Stimulated activated CD8-positive, alpha-beta memory T cell treated with anti-CD3 and anti-CD28 coated beads, Interleukin-12 subunit alpha, Interleukin-12 subunit beta, amount 100 ng/mL, for 1 hour (primary cell): ENCODE measurements at places on chromosomes 12 and 14.

- no peak for DNase-seq
These were observed 26.3 kb downstream of the ITGA7 start for GRCh38 chr12:55681142-55682077.

- no peak for DNase-seq
These were observed 202.2 kb downstream of the MON2 start for GRCh38 chr12:62668782-62669181.

- no peak for DNase-seq
These were observed 4.5 kb downstream of the LRCOL1 start for GRCh38 chr12:132605892-132606291.

GRCh38 chr12:132282950-132283771 lies 46.2 kb downstream of the GALNT9 start:
- DNase-seq: no peak

DNA sequence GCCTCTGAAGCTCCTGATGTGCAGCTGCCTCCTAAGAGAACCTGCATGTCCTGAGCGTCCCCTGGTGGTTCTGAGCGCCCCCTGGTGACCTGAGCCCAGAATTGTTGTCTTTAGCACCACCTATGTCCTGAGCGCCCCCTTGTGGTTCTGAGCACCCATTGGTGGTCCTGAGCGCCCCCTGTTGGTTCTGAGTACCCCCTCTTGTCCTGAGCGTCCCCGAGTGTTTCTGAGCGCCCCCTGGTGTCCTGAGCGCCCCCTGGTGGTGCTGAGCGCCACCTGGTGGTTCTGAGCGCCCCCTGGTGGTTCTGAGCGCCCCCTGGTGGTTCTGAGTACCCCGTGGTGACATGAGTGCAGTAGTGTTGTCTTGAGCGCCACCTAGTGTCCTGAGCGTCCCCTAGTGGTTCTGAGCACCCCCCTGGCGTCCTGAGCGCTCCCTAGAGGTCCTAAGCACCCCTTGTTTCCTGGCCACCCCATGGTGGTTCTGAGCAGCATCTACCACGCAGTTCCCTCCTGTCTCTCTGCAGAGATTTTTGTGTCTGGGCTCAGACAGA lies 782.5 kb downstream of the TMEM121 start:
- peak; percentile 33 for DNase-seq

DNA sequence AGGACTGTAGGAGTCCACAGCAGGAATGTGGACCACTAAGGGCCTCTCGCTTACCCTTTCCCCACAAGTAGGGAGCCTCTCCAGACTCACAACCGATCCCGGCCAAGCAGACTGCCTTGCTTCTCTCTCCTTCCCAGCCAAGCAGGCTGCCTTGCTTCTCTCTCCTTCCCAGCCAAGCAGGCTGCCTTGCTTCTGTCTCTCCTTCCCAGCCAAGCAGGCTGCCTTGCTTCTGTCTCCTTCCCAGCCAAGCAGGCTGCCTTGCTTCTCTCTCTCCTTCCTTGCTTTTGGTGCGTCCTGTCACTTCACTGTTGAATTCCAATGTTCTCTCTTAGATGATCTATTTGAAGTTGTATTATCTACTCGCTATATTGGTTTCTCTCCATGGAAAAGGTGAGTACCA lies 32.6 kb upstream of the CCND2 start:
- no peak for DNase-seq

DNA sequence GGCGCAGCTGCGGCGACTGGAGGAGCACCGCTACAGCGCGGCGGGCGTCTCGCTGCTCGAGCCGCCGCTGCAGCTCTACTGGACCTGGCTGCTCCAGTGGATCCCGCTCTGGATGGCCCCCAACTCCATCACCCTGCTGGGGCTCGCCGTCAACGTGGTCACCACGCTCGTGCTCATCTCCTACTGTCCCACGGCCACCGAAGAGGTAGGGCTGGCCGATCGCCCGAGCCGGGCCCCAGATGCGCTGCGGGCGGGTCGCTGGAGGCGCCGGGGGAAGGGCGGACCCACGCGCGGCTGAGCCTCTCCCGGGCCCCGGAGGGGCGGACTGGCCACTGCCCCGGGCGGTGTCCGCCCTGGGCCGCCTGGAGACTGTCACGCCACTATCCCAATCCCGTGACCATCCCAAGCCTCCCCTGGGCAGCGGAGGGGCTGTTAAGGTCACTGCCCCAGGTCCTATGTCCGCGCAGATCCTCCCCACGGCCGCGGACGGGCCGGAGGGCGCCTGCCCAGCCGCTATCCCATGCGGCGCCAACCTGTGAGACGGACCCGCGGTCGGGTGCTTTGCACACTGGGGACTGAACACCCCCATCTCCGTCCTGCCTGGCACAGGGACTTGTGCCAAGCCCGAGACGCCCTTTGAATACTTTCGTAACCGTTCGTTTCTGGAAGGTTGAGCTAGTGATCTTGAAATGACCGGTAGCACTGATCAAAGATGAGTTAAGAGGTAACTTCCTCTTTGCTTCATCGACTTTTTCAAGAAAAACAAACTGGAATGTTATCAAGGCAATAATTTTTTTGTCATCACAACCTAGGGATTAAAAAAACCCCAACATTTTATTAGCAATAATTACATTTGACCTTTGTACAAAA lies 725 bp downstream of the CHPT1 start:
- no peak for DNase-seq

- DNase-seq: no peak
These were observed 381.1 kb downstream of the SEC23A start for GRCh38 chr14:38721822-38722431.

GRCh38 chr12:103793512-103794045 lies 47.5 kb downstream of the NT5DC3 start:
- no peak for DNase-seq

DNA sequence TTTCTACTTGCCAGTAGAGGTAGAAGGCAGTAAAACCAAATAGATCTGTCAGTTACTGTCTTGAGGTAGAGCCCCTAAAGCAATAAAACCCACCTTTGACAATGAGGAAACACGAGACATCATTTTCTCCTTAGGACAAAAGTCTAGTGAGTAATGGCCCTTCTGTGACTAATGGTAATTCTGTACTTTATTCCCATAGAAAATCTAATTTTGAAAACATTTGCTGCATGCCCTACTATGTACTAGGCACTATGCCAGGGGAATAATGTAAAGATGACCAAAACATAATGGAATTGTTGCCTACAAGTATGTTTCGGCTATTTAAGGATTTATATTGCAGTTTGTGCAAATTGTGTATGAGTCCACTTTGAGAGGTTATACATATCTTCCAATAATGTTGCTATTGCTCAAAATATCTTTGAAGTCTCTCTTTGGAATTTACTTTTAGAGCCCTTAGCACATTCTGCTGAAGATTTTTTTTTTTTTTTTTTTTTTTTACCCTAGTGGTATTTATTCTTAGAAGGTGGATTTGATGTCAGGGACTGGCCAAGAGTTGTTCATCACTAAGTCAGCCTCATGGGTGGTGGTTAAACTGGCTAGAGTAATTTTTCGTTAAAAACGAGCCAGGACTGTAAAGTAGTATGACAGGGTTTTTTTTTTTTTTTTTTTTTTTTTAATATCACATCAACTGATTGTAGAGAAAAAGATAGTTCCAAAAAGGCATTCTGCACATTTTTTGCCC lies 109.7 kb downstream of the CRADD start:
- no peak for DNase-seq

DNA sequence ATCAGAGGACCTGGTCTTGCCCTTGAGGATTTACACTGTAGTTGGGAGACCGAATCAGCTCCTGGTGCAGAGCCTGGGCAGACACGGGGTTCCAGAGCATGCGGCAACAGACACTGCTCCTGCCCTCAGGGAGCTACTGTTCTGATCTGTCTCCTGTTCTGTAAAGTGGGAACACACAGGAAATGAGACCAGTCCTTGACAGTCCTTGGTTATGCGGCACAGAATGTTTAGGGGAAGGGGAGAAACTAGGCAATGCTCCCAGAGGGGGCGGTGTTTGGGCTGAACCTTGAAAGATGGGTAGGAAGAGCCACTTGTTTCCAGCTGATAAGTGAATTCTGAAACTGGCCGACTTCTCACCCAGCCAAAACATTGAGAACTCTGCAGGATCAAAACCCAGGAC lies 132.4 kb downstream of the ZFP36L1 start:
- DNase-seq: no peak

- DNase-seq: no peak
These were observed 343.1 kb downstream of the CCER1 start for GRCh38 chr12:90611891-90612290.

DNA sequence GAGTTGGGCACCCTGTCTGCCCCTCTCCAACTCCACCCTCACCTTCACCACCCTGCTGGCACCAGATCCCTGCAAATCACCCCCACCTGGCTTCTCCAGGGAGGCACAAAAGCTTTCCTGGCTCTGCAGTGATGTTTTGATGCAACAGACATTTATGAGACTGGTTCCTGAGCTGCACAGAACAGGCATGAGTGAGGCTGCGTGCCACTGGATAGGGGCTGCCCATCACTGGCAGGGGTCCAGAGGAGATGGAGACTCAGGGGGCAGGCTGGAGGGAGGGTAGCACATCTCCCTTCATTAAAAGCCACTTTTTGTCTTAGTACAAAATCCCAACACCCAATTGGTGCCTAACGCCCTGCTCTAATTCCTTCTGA lies 17.3 kb upstream of the ZDHHC22 start:
- DNase-seq: no peak

DNA sequence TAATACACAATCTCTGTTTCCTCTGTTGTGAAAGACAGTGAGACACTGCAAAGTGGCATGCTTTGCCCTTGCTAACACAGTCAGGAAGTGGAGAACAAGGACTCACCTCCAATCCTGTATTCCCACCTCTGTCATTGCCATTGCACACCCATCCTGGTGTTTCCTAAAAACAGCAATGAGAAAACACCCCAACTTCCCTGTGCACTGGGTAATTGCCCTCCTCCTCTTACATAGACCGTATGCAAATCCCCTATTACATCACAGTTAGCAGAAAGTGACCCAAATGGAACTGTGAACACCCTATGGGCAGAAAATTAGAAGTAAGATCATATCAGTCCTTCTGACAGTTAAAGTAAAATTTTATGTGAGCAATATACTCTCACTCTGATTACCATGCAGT lies 355.5 kb downstream of the BCL11B start:
- no peak for DNase-seq

GRCh38 chr12:127516467-127516866 lies 750.5 kb upstream of the TMEM132C start:
- no peak for DNase-seq

GRCh38 chr12:46783871-46784270 lies 41.9 kb downstream of the SLC38A4 start:
- no peak for DNase-seq
